ENCODE measurements at places on chromosomes 2 and 18. TPM values are rescaled to one million over a fixed set of nuclear protein-coding genes. Genes with fewer than 3 reads are reported as not detected.

ANKRD62 gene
- total RNA-seq = not detected

ABCG8 gene
- total RNA-seq = not detected

SOX11 gene
- under 0.01 TPM for total RNA-seq

SERPINB4 gene
- total RNA-seq = under 0.01 TPM

LRRC30 gene
- not detected for total RNA-seq

KIAA2012 gene
- total RNA-seq = not detected

UNC80 gene
- total RNA-seq = not detected

POTEC gene
- total RNA-seq = not detected

CHST10 gene
- total RNA-seq = 14.3 TPM

IL36B gene
- total RNA-seq = not detected

FOXD4L1 gene
- not detected for total RNA-seq

ELOA2 gene
- not detected for total RNA-seq

NPAS2 gene
- total RNA-seq = 6.8 TPM

CCL20 gene
- 0.65 TPM for total RNA-seq

NEDD4L gene
- total RNA-seq = 8.5 TPM

SIX2 gene
- total RNA-seq = 0.32 TPM

CYS1 gene
- total RNA-seq = not detected

KLHL41 gene
- total RNA-seq = 0.15 TPM
